Left lung (tissue), 14 donors: ENCODE measurements at places on chromosomes 2 and 18. TPM values are rescaled to one million over a fixed set of nuclear protein-coding genes. Genes with fewer than 3 reads are reported as not detected.

Gene RGPD3
- polyA plus RNA-seq, result 0.33 TPM

Gene SP100
- 55.1 TPM for polyA plus RNA-seq

Gene PID1
- polyA plus RNA-seq, result 19.7 TPM

Gene ZAP70
- 1.7 TPM for polyA plus RNA-seq

Gene SCN3A
- polyA plus RNA-seq, result 0.86 TPM

Gene TMBIM1
- 63.5 TPM for polyA plus RNA-seq

Gene ARHGEF33
- 3.5 TPM for polyA plus RNA-seq

Gene RNU2-63P
- polyA plus RNA-seq, result not detected

Gene DHRS9
- polyA plus RNA-seq, result 0.34 TPM

Gene NOSTRIN
- 44.6 TPM for polyA plus RNA-seq
